ENCODE measurements at places on chromosomes 5 and 9.

DNA sequence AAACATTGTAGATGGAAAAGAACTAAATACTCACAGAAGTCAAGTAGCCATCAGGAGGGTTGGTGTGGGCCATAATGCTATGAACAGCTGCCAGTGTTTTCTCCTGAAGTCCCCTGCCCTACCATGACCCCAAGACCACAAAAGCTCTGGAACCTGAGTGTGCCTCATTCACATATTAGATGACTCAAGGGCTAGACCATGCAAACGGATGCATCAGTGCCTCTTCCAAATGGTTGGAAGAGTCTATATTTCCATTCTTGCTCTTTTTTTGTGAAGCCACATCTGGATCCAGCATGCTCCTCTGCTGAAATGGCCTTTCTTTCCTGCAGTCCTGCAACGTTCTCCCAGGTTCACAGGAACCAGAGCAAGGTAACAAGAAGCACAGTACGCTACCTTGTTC is 136.6 kb upstream of the EPB41L4A start:
- no peak for DNase-seq

DNA sequence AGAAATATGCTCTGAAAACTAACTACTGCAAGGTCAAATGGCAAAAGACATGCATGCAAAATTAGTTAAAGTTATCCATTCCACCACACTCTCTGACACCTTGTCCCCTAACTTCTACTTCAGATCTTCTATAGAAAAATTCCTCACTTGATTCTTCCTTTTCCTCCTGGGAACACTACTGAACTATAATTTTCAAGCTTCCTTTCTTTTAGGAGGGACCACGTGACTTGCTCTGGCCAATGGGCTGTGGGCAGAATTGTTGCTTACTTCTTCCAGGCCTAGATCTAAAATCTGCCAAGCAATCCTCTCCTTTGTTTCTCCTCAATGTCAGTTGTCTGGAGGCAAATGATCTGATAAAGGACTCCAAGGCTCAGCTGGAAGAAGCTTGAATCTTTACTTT is 441.0 kb downstream of the CDK5RAP2 start:
- DNase-seq: no peak

DNA sequence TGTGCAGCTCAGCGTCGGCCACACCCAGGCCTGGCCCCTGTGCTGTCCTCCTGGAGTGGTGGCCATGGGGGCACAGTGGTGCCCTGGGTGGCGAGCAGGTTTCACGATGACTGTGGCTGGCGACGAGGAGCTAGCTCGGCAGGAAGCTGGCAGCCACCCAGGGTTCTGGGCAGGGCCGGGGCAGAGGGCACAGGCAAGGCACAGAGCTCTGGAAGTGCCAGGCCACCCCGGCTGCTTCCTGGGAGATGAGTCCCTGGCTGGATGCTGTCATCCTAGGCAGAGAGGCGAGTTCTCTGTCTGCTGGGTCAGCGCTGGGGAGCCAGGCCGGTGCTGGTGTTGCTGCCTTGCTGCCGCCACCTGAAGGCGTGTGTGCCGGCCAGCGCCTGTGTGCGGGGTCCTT is 51.7 kb downstream of the RXRA start:
- DNase-seq: no peak

DNA sequence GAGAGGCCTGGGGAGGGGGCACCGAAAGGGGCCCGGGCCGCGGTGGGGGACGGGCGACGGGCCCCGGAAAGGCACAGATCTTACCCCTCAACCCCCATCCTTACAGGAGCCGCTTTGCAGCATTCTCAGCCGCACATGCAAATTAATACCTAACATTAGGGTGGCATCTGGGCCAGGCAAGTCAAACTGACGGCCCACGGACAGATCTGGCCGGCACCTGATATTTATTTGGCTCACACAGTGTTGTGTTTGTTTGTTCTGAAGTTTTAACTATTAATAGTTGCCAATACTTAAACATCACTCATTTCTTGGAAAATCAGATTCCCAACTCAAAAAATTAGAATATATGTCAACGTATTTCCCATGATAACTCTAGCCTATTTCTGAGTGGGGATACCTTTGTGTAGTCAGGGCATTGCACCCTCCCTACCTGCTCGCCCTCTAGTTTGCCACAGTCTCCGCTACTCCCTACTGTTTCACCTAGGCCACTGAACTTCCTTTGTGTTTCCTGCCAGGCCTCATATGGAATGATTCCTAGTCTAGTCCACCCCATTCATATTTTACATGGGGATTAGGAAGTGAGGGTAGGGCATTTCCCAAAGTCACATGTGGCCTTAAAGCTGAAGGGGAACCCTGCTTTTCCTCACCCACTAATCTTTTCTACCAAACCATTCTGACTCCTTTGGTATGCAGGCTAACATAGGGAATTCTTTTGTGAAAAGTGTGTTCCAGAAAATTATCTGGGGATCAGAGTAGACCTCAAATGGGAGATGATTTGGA is 71.9 kb upstream of the LARP1 start:
- DNase-seq: no peak

- DNase-seq: peak; percentile 42
These were observed 81.5 kb downstream of the NRG2 start for GRCh38 chr5:139961435-139962157.

DNA sequence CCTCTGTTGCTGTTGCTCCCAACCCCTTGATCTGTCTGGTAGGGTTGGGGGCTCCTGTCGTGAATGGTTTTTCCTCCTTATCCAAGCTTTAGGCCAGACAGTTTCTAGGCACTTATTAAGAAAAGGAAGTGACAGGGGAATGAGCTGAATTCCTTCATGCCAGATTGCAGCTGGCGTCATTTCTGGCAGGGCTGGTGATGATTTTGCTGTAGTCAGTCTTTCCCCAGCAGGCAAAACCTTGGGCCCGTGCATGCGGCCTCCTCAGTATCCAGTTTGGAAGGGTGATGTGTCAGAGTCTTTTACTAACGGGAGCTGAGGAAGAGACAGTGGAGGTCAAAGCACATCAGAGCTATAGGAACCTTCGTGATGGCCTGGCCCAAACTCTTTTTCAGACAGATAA is 58.8 kb downstream of the COL27A1 start:
- DNase-seq: no peak

DNA sequence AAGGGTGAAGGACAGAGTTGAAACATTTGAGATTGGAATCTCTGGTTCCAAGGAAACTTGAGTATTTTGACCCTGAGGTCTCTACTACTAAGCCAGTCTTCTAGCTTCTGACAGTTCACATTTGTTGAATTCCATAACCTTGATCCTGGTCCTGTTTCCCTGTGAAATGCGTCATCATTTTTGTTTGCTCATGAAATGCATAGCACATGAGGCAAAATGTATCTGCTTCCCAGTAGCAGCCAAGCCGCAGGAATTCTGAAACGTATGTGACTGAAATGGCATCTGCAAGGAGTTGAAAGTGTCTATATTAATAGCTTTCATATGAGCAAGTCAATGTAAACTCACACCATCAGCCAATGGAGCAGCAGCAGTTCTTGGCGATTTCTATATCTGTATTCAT is 307.9 kb downstream of the CSNK1G3 start:
- no peak for DNase-seq

- no peak for DNase-seq
These were observed 31.6 kb downstream of the ACSL6 start for GRCh38 chr5:131979816-131980215.

- DNase-seq: no peak
These were observed 1.6 kb downstream of the GTF3C4 start for GRCh38 chr9:132671620-132672412.

DNA sequence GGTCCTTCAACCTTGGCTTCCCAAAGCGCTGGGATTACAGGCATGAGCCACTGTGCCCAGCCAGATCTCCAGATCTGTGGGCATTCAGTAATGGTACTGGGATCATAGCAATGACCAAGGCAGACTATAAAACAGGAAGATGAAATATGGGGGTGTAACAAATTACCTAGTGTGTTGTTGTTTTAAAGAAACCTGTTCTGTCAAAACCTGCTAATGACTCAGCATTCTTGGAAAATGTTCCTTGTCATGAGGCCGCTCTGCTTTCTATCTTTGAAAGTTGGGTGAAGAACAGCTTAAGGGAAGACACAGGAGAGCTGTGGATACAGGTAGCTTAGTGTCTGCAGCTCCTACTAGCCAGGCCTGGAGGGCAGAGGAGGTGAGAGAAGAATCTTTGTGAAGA is 19.4 kb downstream of the TARS1 start:
- DNase-seq: no peak

DNA sequence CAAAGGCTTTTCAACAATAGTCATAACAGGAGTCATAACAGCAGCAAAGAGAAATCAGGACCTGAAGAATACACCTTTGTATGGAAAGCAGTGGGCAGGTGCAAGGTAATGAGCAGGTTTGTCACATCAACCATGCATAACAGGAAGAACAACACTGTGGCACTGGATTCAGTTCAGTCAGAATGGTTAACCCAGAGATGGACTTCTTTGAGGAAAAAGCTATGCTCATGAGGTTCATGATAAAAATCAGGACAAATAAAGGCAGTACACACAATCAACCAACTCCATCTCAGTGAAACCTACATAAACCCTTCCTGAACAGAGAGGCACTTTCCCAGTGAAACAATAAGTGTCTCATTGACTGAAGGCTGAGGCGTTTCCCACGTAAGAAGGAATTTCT is 27.0 kb downstream of the ABITRAM start:
- DNase-seq: no peak

DNA sequence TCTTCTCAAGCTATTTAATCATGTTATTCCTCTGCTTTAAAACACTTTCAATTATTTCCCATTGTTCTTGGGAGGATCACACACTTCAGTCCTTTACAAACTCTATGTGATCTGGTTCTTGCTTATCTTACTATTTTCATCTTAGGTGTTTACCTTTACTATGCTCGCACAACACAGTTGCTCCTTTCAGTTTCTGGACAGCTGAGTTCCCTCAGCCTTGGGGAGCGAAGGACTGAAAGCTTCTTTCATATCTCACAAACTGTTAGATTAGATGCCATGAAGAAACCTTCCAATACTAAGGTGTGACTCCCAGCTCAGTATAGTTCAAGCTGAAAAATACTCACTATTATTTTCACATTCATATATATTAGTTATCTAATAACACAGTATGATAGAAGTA is 117.9 kb downstream of the CDC42SE2 start:
- DNase-seq: no peak
